ENCODE measurements at places on chromosomes 1 and 21. TPM values are rescaled to one million over a fixed set of nuclear protein-coding genes. Genes with fewer than 3 reads are reported as not detected.

DNA sequence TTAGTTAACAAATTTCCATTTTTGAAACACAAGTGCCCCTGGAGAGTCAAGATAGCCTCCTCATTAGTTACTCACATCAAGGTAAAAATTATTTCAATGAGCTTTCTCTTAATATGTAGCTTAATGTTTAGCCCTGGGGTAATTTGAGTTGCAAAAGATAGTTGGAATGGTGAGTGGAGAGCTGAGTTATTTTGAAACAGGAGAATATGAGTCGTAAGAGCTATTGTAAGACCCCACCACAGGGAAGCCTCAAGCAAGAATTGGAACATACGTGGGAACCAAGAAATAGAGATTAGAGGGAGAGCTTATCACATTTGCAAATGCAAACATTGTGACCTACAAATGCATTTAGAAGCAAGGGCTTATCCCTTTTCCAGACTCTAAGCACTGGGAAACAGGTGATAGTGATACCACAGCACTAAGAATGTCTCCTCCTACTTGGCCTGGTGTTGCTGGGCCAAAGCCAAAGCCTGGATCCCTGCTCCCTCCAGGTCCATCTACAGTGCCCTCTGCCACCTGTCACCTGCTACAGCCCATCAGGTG, 635.1 kb downstream of the PTPRC start:
- H3K4me3 ChIP-seq = no peak overlapping the region
- DNase-seq = no peak
- no peaks in the 10 kb centered on the region for H3K36me3 ChIP-seq

GRCh38 chr1:200230671-200231070, 179.2 kb downstream of the ZNF281 start:
- no peak for DNase-seq
- no peak overlapping the region for H3K4me3 ChIP-seq
- H3K27ac ChIP-seq = no peak overlapping the region
- H3K36me3 ChIP-seq = no peaks in the 10 kb centered on the region
- H3K4me1 ChIP-seq = peaks cover 23% of the 10 kb centered on the region
- H3K27me3 ChIP-seq = peaks cover 6% of the 10 kb centered on the region

DNA sequence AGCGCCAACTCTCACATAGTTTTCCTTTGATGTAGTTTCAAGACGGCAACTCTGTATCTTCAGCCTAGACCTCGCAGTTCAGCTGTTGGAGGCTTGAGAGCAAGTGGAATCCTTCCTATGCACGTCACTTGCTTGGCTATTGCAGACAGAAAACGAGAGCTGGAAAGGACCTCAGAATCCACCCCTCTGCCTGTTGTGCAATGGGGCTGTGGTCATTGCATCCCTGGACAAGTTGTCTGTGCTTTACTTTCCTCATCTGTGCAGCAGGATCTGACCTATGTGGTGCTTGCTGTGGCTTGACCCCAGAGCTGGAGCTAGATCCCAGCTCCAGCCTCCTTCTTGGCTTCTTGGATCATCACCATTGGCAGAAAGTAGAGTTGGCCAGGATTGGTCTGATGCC, 50.0 kb upstream of the IGSF21 start:
- DNase-seq = no peak
- no peak overlapping the region for H3K27ac ChIP-seq
- H3K4me1 ChIP-seq = no peaks in the 10 kb centered on the region
- peaks cover 43% of the 10 kb centered on the region for H3K27me3 ChIP-seq
- H3K4me3 ChIP-seq = no peak overlapping the region

- peaks cover 33% of the 10 kb centered on the region for H3K4me1 ChIP-seq
- no peak for DNase-seq
- H3K36me3 ChIP-seq = peaks cover 31% of the 10 kb centered on the region
- H3K27me3 ChIP-seq = no peaks in the 10 kb centered on the region
- H3K4me3 ChIP-seq = no peak overlapping the region
These were observed 3.6 kb downstream of the YBEY start for GRCh38 chr21:46289655-46290179.

DNA sequence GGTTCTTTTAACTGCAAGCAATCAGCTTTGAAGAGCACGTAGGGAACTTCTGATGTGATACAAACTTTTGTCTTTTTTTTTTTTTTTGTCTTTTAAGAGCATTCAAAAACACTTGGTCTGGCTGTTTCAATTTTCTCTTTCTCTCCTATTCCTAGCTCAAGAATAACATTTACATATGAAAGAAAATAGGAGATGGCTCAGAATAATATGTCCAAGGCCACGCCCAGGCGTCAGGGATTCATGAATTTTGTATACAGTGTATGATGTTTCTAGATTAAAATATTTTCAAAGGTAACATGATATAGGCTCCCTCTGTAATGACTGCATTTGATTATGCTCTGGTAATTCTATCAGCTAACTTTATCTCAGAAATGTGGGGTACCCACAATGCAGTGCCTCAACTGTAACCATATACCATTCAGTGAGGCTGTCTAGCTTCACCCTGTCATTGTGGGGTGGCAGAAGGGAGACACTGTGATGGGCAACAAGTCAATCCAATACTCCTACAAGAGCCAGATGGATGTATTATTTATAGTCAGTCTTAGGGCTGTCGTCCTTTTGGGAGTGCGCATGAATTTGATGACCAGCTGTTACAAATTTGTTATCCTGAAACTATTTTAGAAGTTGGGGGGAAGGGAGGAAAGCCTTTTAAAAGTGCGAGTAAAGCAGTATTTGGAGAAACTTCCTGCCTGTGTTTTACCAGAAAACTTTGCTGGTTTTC, 1.5 kb upstream of the AKNAD1 start:
- H3K36me3 ChIP-seq = no peaks in the 10 kb centered on the region
- no peaks in the 10 kb centered on the region for H3K4me1 ChIP-seq
- H3K4me3 ChIP-seq = no peak overlapping the region
- DNase-seq = no peak
- H3K27me3 ChIP-seq = no peaks in the 10 kb centered on the region
- no peak overlapping the region for H3K27ac ChIP-seq

CASQ1 gene
- total RNA-seq = 21.6 TPM

CMPK1 gene
- 77.0 TPM for total RNA-seq
